Activated CD8-positive, alpha-beta memory T cell treated with anti-CD3 and anti-CD28 coated beads for 4 hours (primary cell): ENCODE measurements at places on chromosomes 7 and 10.

- DNase-seq, result no peak
These were observed 9.4 kb upstream of the PIP4K2A start for GRCh38 chr10:22723783-22724182.

- no peak for DNase-seq
These were observed 15.7 kb upstream of the FLNC start for GRCh38 chr7:128814499-128814898.

DNA sequence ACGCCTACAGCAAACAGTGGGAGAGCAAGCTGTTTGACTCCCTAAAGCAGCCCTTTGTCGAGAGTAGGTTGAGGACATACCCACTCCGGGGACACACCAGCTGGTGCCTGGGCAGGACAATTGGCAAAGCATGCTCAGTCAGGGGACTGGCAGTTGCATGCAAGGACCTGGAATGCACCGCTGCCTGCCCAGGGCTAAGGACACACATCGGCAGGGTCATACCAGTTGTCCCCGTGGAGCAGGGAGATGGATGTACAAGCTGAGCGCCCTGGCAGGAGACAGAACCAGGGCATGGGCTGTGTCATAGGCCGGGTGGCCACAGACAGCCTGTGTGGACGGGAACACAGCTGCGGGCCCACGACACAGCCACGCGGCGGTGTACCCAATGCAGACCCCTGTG, 18.3 kb upstream of the ELN start:
- no peak for DNase-seq

- no peak for DNase-seq
These were observed 23.0 kb upstream of the SNX13 start for GRCh38 chr7:17963281-17963680.

DNA sequence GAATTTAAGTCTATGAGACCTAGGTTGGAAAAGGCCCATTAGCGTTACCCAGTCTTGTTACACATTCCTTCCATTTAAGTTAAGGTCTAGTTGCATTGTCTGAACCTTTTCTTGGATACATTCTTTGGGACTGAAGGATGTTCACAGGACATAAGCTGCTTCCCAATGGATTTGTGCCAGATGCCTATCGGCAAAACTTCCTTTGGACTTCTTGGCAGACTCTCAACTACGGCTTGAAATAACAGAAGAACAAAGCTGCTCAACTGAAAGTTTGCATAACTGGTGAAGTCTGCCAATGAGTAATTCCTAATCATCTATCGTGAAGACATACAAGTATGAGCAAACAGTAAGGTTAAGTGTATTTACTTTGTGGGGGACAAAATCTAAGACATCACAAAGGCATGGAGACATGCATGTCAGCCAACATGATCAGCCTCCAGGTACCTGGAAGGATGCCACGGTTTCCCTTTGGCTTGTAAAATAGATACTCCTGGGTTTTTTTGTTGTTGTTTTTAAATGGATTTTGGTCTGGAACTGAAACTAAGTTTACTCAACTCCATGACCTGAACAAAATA, 35.4 kb downstream of the MALSU1 start:
- DNase-seq, result no peak

GRCh38 chr7:48077423-48077822, 11.6 kb upstream of the UPP1 start:
- no peak for DNase-seq

DNA sequence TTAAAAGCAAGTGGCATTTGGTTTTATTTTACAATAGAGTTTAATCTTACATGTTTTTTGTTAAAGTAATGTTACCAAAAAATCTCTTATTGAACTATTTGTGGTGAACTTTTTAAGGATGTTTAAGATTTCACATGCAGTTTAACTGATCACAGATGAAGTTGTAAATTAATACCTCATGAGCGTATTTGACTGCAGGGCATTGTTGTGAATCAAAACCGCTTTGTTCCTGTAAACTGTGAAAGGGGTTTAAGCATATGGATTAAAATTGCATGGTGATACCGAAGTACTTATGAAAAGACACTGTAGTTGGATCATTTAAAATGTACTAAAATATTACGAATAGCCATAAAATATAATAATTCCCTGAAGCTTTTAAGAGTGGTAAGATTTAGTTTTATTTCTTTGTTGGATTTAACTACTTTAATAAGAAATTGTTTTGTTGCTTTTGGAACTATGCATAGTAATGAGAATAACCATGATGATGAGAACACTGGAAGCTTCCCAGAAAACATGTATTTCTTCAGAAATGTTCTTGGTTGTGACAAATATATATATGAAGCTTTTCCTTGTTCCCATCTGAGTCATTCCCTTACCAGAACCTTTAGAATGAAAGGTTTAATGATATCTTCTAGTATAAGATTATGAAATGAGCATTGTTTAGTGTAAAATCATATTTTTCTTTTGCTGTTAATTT, 131.3 kb downstream of the ADK start:
- DNase-seq, result no peak

GRCh38 chr7:87231711-87232110, 12.2 kb upstream of the TMEM243 start:
- DNase-seq, result no peak

DNA sequence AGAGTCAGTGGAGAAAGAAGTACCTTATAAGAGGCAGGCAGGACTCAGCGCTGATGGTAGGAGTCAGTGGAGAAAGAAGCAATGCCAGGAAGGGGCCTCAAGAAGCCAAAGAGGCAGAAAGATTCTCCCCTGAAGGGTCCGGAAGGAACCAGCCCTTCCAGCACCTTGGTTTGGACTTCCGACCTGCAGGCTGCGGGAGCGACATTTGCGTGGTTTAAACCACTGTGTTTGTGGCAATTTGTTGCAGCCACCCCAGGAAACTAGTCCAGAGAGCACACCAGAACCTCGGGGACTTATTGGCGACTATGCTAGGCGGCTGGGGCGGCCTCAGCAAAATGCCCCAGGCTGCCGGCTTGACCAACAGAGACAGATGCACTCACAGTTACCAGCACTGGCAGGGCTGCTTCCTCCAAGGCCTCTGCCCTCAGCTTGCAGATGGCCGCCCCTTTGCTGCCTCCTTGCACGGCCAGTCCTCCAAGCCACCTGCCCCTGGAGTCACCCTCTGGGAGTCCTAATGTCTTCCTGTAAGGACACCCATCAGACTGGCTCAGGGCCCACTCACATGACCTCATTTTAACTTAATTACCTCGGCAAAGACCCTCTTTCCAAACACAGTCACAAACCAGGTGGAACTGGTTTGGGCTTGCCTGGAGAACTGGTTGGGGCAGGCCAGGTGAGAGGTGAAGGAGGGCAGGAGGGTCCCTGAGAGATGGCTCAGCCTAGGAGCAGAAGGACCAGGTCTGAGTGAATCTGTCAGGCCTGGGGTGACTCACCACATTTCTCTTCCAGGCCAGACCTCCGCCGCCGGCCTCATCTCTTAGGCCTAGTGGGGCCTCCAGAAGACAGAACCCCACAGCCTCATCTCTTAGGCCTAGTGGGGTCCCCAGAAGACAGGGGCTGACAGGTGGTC, 26.1 kb downstream of the CALML3 start:
- no peak for DNase-seq

- DNase-seq, result no peak
These were observed 10.9 kb upstream of the KCNMA1 start for GRCh38 chr10:77648472-77648871.

DNA sequence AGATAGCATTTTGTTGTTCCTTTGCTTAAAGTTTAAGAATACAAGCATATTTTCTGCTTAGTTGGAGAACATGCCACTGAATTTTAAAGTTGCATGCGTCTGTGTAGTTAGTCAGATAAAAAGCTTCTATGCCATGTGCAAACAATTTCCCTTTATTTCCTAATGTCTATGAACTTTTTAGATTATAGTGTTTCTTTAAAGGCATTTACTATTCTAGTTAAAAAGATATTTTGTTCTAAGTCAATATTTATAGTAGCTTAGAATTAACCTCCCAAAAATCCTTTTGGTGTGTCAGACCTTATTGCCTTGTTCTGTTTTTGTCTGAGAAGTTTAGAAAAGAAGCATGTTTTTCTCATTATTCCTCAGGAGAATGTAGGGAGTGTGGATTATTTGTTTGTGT, 99.0 kb upstream of the GATA3 start:
- DNase-seq, result no peak

DNA sequence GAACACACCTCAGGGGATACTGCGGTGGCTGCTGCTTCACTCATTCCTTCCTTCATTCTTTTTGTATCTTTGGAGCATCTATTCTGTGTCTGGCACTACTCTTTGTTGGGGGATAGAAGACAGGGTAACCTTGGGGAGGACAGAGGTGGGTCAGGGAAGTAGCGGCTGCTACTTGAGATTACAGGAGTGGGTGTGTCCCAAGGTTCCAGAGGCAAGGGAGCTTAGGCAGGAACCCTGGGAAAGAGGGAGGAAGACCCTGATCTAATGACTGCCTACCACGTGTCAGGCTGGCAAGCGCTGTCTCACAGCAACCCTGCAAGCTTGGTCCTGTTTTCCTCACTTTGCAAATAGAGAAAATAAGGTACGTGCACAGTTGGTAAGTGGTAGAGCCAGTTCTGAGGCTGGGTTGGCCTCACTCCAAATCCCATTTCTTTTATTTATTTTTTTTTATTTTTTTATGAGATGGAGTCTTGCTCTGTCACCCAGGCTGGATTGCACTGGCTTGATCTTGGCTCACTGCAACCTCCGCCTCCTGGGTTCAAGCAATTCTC, 985.9 kb upstream of the ZNF722 start:
- no peak for DNase-seq

GRCh38 chr10:28505359-28505959, 27.5 kb upstream of the WAC start:
- no peak for DNase-seq

GRCh38 chr7:148334959-148335577, 255.5 kb upstream of the C7orf33 start:
- DNase-seq, result no peak

GRCh38 chr10:100746784-100747455, 1.5 kb downstream of the PAX2 start:
- no peak for DNase-seq

DNA sequence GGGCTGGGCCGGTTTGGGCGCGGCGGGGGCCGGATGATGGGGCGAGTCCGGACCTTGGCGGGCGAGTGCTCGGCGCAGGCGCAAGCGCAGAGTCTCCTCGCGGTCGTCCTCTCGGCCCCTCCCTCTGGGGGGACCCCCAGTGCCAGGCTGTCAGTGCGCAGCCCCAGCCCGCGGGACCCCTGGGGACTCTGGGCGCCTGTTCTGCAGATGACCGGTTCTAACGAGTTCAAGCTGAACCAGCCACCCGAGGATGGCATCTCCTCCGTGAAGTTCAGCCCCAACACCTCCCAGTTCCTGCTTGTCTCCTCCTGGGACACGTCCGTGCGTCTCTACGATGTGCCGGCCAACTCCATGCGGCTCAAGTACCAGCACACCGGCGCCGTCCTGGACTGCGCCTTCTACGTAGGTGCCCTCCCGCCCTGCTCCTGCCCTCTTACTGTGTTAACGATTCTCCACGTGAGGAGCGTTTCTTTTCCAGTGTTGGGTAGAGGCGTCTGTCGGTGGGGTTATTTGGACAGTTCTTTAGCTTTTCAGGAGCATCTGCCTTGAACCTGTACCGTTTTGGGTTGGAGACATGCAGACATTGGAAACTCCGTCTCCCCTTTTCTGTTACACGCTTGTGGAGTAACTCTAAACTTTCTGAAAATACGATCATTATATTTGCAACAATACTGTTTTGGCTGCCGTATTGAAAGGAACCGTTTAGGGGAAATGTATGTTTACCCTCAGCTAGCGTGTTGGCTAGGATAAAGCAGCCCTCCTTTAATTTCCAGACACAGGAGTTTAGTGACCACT, 706 bp downstream of the BUB3 start:
- no peak for DNase-seq

- DNase-seq, result no peak
These were observed 368.1 kb downstream of the MDFIC start for GRCh38 chr7:115289971-115290370.

- no peak for DNase-seq
These were observed 10.7 kb downstream of the VENTX start for GRCh38 chr10:133248334-133248715.

DNA sequence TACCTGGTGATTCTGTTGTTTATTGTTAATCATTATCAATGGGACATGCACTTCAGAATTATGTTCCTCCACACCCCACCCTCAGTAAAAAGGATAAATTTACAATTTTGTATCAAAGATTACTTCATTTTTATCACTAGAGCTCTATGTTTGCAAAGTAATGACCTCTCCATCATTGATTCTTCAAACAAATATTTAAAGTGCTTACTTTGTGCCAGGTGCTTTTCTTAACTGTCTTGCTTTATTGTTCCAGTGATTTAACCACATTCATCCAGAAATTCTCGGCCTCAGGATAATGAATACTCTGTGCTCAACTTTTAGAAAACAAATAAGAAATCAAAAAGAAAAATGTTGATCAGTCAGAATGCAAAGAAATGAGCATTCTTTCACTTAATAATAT, 144.9 kb upstream of the FOXP2 start:
- no peak for DNase-seq

DNA sequence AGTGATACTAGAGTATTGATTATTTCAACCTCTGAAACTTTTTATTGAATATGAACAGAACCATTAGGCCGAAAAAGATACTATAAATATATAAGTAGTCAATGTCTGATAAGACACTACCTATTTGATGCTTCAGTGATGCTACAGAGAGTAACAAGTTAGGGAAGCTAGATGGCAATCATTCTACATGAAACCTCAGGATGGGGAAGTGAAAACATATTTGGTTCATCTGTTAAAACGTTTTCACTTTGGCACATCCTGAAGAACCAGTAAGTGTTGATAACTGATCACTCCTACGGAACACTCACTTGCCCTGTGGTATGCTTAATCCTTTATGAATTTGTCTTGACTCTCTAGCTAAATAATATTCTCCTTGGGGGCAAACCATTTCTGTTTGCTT, 1064.9 kb downstream of the NXPH1 start:
- DNase-seq, result no peak

DNA sequence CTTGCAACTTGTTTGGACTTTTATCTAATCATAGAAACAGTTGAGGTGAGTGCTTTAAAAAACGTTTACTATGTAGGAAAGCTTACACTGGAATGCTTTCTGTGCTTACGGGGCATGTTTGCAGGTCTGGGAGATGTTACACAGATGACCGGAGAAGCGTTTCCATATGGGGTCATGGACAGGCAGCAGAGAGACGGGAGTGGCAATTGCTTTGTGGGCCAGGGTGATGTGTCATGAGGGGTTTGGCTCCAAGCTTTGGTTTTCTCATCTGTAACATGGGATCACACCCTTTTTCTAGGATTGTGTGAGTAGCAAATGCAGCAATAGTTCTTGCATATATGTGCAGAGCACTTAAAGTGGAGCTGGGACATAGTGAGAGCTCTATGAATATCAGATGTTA, 174.8 kb upstream of the MKI67 start:
- no peak for DNase-seq

DNA sequence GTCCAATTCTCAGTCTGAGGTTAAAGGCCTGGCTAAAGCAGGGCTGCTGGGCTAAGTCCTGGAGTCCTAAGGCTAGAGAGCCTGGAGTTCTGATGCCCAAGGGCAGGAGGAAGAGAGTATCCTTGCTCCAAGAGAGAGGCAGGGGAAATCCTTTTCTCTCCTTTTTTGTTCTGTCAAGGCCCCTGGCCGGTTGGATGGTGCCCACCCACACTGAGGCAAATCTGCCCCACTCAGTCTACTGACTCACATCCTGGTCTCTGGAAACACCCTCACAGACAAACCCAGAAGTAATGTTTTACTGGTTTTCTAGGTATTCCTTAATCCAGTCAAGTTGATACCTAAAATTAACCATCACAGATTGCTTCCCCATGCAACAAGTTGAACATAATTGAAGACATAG, 23.0 kb downstream of the ZNF518A start:
- DNase-seq, result no peak
